ENCODE measurements at places on chromosomes 5 and 9.

- DNase-seq: no peak
These were observed 120.4 kb upstream of the OSMR start for GRCh38 chr5:38725371-38725865.

GRCh38 chr5:43941806-43942205 lies 338.8 kb downstream of the NNT start:
- DNase-seq: no peak

GRCh38 chr5:112948458-112948857 lies 26.4 kb upstream of the REEP5 start:
- DNase-seq: no peak

GRCh38 chr9:110309681-110310080 lies 28.0 kb downstream of the TXNDC8 start:
- DNase-seq: no peak

- DNase-seq: no peak
These were observed 103.2 kb upstream of the VCAN start for GRCh38 chr5:83368319-83368718.

GRCh38 chr5:39846144-39846543 lies 421.4 kb upstream of the DAB2 start:
- DNase-seq: no peak

GRCh38 chr5:9156282-9156681 lies 389.6 kb downstream of the SEMA5A start:
- no peak for DNase-seq

DNA sequence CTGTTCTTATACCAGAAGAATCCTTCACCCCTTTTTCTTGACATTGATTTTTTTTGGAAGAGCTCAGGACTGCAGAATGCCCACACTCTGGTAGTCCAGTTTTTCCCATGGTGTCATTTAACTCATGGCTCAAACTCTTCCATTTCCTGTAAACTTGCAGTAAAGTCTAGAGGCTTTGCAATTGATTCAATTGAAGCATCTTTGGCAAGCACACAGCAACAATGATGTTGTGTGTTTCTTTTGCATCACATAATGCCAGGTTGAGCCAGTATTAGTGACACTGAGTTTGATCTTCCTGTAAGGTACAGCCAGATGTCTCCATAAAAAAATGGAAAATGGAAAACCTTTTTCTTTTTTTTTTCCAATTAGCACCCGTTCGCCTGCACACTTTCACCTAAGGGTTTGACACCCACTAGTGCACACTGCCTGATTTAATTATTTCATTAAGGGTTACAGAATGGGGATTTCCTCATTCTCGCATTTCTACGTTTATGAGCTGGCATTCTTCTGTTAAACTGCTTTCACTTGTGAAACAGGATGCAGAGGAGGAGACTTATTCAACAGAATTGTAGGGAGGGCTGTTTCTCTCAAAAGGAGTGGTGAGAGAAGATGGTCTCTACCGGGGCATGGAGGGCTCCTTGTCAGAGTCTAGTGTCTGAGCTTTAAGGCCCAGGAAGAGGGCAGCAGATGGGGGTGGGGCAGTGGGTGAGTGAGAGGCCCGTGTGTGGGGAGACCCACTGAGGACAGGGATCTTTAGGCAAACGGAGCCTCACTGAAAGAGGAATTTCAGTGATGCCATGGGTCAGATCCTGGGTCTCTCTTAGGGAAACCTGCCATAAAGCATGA lies 2.2 kb upstream of the S1PR3 start:
- DNase-seq: no peak

DNA sequence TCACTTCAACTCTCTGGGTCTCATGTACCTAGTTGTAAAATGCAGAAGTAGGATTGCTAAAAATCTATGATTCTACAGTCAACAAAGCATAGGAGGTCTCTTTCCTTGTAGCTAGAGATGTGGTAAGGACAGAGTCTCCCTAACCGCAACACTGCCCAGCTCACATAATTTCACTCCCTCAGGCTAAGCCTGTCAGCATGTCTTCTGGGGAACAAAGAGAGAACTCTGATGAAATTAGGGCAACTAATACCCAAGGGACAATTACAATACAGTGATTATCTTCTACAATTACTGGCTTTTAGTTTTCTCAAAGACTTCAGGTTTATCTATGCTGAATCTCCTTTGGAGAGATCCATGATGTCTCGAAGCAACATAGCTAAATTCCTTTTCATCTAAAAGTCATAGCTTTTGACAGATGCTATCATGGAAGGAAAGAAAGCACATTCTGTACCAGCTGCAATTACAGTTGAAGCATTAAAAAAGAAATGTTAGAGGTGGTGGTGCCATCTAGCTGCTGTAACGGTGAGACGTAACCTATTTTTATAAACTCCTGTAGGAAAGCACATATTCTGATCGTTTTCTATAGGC lies 141.1 kb upstream of the TARS1 start:
- no peak for DNase-seq

- DNase-seq: no peak
These were observed 43.2 kb downstream of the ESM1 start for GRCh38 chr5:54942064-54942778.

- DNase-seq: no peak
These were observed 92.1 kb upstream of the RANBP3L start for GRCh38 chr5:36393656-36394428.

GRCh38 chr9:33131790-33132772 lies 35.1 kb downstream of the B4GALT1 start:
- DNase-seq: no peak

GRCh38 chr5:191949-192690 lies 825 bp downstream of the LRRC14B start:
- no peak for DNase-seq

- DNase-seq: no peak
These were observed 67.9 kb upstream of the RXRA start for GRCh38 chr9:134258332-134258731.

DNA sequence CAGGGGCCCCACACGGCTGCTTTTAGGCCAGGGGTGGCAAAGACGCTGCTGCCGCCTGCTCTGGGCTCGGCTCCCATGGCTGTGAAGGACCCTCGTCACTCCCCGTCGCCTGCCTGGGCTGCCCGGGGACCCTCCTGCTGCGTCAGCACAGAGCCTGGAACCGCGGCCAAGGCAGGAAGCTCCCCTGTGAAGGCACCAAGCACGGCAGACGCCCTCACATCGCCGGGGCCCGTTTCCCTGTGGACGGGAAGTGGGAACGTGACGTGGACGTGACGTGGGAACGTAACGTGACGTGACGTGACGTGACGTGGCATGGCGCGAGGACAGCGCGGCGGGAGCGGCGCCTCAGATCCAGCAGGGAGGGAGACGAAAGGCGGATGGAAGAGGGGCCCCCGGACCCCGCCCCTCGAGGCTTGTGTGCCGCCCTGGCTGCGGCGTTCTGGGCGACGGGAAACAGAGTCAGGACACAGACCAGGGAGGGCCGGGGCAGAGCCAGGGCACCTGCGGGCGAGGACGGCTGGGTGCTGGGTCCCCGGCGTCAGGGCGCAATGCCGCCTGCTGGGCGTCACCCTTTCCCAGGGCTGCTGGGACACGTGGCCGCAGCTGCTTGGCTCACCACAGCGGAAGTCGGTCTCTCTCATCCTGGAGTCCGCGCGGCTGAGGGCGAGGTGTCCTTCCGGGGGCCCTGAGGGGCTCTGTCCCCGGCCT lies 53.1 kb downstream of the MRPL36 start:
- DNase-seq: no peak

GRCh38 chr5:85337435-85337834 lies 952.8 kb upstream of the EDIL3 start:
- DNase-seq: no peak

GRCh38 chr9:88689509-88690298 lies 154.7 kb downstream of the NXNL2 start:
- DNase-seq: no peak

GRCh38 chr9:138057726-138058125 lies 180.1 kb downstream of the CACNA1B start:
- no peak for DNase-seq

DNA sequence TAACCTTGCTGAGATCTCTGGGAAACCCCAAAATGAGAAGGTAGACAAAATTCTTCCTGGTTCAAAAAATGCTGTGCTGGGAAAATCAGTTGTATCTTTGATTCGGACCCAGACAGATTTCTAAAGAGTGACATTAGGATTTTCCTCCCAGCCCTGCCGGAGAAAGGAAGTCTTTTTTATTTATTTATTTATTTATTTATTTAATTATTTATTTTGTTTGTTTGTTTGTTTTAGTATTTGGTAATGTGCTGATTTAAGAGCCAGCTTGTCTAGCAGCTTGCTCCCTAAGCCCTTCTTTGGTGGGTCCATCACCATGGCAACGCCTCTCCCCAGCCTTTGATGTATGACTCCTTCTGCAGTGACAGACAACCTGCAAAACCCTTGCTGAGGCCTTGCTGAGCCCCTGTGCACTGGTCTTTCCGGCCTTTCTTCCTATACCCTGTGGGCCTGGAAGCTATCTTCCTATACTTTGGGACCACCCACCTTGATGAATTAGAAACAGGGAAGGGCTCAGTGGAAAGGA lies 60.6 kb upstream of the AFAP1L1 start:
- DNase-seq: no peak

DNA sequence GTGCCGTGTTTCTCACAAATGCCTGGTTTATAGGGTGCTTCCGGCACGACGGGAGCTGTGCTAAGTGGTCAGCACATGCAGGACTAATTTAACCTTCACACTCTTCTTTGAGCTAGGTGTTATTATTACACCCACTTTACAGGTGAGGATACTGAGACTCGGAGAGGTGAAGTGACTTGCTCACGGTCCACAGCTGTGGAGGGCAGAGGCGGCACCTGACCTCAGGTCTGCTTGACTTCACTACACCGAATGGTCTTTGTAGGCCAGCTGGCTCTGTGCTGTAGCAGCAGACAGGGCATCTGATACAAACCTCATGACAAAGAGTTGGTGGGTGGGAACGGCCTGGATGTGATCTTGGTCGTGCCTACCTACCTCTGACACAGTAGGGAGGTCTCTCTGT lies 102.0 kb upstream of the BOD1 start:
- no peak for DNase-seq

- DNase-seq: no peak
These were observed 39.3 kb downstream of the EPB41L4A start for GRCh38 chr5:112379542-112380325.

DNA sequence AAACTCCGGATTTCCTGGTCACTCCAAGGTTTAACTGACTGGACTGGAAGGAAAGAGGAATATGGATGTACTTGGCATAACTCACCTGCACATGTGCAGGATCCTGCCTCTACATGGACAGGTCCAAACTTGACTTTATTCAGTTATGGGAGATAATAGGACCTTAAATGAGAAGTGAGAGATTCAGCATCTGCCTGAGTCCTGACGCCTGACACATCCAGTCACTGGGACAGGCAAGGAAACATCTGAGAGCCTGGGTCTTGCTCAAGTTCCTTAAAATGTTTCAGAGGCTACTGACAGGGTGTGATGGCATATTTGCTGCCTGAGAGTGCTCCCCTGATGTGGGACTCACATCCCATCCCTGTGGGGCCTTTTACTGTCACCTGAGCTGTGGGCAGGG lies 34.9 kb downstream of the ZNF354A start:
- DNase-seq: no peak

DNA sequence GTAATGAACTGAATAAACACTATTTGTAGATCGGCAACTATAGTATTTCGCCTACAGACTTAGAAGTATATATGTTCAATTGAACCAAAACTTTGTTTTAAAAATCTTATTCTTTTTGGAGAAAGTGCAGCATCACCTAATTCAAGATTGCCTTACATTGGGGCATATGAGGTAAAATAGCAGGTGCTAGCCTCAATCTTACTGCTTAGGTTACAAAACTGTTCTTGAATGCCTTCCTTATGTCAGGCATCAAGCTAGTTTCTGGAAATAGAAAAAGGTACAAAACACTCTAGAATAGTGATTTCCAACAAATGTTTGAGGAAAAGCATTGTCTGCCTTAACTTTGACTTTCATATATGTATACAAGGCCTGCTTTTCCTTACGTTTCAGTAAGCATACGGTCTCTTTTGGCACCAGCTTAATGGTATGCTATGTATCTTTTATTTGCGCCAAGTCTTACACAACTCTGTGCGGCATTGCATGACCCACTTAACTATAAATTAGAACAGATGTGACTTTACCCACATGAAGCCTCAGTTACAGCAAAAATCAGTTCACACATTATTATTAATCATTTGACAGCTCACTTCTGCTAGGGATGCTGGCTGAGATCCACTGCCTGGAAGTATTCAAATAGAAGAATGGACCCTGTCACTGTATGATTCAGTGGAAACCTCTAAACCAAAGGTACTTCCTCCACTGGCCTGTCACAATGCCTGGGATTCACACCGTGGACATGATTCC lies 174.1 kb downstream of the PRELID2 start:
- DNase-seq: no peak

- DNase-seq: no peak
These were observed 562.4 kb upstream of the CLINT1 start for GRCh38 chr5:158421319-158421718.

DNA sequence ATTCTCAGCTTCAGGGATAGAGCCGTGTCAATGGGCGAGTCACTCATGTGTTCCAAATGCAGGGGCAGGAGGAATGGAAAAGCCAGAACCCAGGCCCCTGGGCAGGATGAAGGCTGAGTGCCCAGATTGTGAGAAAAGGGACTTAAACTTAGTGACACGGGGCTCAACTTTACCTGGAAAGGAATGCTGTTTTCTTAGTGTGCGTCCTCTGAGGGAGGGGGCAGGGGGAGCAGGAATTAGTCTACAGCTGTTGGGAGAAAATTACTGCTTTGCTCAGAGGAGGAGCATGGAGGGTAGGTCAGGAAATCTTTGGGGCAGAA lies 14.6 kb downstream of the HK3 start:
- no peak for DNase-seq

DNA sequence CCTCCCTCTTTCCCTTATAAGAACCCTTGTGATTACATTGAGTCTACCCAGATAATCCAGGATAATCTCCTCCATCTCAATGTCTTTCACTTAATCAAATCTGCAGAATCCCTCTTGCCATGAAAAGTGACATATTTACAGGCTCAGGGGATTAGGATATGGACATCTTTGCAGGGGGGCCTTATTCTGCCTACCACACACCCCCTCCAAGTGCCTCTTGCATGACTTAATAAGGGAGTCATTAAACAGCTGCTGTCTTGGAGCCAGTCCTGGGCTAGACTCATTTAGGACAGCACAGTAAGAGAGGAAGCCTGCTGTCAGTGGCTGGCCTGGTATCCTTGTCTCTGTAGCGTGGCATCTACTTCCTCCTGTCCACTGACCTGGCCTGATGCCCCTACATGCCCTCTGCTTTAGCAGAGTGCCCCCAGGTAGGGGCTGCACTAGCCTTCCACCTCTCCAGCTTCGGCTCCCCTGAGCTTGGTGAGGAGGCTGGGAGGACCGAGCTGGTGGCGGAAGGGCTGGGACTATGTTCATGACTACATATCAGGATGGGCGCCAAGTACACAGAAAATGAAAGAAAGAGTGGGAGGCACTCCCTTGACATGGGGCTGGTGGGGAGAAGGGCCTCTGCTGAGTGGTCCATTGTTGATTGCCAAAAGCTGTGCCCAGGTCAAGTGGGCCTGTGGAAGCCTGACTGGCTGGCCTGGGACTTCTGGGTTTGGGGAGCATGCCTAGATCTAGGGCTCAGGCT lies 17.2 kb downstream of the ENHO start:
- DNase-seq: no peak

DNA sequence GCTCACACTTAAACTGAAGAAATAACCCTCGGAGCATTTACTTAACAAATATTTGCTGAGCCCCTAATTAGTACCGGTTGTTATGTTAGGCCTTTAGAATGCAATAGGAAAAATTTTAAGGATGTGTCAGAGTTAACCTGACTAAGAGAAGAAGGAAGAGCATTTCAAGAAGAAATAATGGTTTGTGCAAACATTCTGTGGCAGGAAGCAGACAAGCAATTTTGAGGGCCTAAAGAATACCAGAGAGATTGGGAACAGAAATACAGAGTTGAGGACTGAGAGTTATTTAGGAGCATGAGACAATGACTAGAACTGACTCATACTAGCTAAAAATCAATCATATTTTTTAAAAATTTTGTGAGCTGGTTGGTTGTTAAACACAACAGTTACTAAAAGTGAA lies 218.8 kb downstream of the PRR16 start:
- no peak for DNase-seq

Data from effector CD4-positive, alpha-beta T cell (primary cell).